ENCODE measurements at places on chromosomes 7 and 10.

DNA sequence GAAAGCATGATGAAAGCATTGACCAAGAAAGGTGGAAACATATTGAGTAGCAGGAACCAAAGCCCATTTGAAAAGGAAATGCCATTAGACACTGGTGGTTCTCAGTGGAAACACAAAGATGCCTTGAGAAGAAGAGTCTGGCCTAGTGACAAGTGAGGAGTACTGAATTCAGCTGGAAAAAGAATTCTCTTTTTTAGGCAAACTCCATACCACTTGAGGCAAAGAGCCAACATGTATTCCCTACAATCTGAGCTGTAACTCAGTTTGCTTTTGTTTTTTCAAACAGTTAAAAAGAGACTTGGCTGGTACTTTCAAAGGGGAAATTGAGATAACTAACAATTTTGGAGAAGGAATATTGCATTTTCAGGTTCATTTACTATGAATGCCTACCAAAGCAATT lies 624.0 kb downstream of the NRG3 start:
- no peak for DNase-seq

- DNase-seq = no peak
Observed at GRCh38 chr10:97629289-97629688, 4.0 kb downstream of the MORN4 start.

- no peak for DNase-seq
Observed at GRCh38 chr10:50544857-50545429, 78.8 kb downstream of the SGMS1 start.

DNA sequence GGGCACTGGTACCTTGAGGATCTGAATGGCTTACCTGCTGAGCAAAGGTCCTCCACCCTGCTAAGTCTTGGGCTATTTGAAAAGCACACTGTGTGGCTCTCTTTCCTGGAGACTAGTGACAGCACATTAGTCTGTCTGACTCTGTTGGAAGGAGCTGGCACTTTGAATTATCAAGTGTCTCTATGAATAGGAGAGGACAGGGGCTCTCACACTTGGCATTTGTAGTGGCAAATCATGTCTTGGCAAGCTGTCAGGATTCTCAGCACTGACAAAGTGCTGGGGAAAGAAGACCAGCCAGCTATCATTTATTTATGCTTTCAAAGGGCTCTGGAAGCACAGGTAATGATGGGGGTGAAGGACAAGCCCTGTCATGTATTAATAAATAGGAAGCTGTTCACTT lies 62.8 kb downstream of the MTPN start:
- DNase-seq = no peak

DNA sequence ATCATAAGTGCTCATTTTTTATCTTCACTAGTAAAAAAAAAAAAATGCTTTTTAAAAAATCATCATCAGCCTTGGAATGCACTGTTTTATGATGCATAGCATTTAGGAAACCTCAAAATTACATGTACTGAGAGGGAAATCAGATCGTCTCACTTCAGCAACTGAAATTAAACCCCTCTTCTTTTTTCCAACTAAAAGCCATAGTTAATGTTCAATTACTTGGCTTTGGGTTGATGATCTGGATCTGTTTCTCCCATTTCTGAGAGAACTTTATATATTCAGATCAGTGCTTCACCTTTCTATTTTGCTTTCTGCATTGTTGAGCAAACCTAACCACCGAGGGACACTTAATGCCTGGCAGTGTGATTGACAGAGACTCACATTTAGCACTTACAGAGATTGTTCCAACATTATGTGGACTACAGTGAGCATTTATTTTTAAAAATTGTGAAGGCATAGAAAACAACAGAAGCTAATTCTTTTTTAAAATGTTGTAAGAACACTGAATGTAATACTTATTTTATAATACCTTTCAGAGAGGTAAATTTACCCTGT lies 678.4 kb downstream of the PHTF2 start:
- DNase-seq = no peak

GRCh38 chr10:101029520-101030295 lies 1.2 kb downstream of the PDZD7 start:
- no peak for DNase-seq

DNA sequence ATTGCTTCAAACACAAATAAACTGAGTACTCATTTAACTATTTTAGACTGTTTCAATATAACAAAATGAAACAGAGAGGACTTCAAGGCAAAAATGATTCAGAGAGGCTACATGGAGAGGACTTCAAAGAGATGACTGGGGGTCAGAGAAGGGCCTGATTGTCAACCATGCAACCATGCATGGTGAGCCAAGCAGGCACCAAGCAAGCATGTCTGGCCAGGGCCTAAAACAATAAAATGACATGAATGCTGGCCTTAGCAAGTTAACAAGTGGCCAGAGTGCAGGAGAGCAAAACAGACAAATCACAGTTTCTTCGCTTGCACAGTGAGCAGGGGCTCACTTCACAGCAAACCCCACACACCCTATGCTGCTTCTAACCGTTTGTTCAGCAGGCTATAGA lies 356.5 kb upstream of the MTPN start:
- no peak for DNase-seq

- no peak for DNase-seq
Observed at GRCh38 chr7:68269405-68269804, 1272.8 kb downstream of the TYW1 start.

- DNase-seq = no peak
Observed at GRCh38 chr10:13180788-13181187, 19.4 kb downstream of the MCM10 start.

DNA sequence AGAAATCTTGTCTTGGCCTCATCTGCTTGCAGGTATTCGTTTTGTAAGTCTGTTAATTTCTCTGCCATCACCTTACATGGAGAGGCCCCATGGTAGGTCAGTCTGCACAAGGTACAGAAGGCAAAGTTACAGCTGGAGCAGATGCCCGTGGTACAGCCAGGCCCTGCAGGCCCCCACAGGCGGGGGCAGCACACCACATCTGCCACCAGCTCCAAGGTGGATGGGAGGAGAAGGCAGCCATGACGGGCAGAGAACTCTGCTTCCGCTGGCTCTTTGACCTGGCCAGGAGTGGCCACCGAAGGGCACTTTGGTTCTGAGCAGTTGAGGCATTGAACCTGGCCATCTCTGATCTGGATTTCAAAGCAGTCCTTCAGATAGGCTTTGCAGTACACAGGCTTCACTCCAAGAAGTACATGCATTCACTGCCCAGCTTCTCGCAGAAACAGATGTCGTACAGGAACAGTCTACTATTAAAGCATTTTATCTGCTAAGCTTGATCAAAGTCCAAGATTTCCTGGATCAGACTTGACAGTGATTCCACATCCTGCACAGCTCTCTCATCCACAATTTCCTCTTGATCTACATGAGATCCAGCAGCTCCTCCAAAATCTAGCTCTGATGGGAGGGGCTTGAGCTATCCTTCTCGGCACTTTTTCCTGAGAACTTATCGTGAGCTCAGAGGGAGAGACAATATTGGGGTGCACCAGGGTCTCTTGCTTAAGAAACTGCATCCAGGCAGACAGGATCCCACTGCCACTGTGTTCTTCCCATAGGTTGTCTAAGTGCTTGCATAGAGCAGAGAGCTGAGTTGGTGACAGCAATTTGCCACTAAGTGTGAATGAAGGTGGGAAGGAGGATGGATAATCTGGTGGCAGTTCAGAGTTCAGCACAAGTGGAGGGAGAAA lies 120.7 kb downstream of the TRRAP start:
- no peak for DNase-seq

DNA sequence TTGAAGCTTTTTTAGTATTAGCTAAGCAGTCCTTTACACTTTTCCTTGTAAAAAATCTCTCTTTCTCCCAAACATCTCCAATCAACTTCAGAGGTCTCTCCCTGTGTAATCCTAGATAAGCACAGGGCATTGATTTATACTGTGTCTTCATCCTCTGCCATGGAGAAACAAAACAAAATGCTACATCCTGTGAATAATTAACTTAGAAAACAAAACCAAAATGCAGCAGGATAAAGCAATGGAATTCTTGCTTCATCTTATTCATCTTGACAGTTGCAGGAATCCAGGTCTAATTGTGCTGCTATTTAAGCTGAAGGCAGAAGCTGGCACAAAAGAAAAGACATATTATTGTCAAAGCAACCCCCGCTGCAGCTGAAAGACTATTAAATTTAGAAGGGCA lies 641.5 kb upstream of the SORCS1 start:
- no peak for DNase-seq

DNA sequence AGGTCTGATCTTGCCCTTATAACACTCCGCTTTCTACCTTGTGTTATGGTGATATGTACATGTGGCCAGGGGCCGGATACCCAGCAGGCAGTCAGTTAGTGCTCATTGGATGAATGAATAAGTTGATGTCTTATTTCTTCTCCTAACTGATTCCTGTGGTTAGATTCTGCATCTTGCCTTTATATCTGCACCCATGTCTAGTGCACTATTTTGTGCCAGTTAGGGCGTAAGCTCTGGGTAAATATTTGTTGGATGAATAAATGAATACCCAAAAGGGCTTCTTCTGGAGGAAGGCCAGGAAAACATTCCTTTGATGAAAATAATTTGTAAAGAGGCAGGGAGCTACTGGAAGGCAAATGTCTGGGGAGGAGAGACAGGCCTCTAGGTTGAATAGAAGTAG lies 148.2 kb downstream of the CHN2 start:
- no peak for DNase-seq

GRCh38 chr10:96188916-96189315 lies 58.8 kb downstream of the ZNF518A start:
- no peak for DNase-seq

DNA sequence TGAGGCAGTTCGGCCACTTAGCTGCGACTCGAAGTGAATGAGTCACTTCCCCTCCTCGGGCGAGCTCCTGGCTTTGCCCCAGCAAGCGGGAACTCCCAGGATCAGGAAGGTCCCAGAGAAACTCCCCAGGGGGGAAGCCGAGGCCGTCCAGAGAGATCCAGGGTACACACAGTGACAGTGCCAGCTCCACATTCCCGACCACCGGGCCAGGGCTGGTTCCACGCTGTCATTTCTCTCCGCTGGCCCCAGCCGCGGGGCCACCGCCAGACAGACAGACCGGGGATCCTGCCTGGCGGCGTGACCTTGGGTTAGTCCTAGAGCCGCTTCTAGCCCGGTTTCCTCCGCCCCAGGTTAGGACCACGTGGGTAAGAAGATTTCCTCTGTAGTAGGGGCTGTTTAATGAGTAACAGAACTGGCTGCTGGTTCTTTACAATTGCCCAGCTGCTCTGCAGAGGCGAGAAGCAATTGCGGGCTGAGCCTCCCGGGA lies 463 bp upstream of the UPP1 start:
- no peak for DNase-seq

DNA sequence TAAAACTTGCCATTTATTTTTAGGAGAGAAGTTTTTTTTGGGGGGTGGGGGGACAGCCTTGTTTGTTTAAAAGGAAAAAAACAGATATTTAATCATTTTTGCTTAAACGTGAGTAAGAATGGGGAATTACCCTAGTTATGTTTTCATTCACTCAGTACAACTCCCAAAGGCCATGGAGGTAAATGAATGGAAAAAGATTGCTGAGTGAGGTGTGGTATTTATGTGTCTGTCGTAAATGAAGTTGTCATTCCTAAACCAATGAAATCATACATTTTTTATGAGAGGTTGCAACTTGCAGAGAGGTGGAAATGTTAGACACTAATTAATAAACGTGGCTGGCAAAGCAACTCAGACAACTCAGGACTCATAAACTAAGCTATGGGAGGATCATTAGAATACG lies 218.1 kb downstream of the CELF2 start:
- DNase-seq = no peak

DNA sequence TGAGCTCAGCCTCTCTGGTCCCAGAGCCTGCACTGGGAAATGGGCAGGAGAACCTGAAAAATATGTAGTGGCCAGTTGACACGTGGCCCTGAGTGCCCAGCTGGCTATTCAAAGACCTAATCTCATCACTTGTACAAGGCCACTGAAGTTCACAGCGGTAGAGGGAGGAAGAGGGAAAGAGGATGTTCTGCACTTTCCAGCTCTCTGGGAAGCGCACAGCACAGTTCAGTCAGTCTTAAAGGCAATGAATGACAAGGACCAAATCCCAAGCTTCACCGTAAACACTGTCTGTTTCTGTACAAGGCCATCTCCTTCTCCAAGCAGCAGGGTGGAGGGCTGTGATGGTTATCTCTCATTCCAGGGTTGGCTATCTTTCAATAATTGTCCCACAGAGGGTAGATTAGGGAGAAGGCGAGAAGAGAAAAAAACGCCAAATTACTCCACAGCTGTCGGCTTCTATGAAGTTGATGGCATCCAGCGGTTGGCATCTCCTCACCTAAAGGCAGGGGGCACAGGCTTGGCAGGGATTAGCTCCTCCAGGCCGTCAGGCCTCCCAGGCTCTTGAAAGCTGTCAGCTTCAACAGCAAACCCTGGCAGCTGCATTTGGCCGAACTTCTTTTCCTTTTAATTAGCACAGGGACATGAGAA lies 10.6 kb downstream of the SFMBT2 start:
- DNase-seq = no peak

DNA sequence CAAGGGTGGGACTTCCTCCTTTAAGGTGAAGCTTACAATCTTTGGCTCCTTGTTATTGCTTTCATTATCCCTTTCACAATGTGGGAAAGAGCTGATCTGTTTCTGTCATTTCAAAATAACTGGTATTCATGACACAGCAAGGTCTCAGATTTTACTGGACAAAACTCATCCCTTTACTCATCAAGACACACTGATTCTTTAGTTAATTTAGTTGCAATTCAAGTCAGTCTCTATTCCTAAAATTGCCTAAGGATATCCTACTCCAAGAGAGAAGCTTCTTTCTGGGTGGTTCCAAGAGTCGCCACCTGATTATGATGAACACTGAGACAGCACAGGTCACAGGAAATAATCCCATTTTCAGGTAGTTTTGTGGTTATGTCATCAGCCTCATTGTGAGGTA lies 5.8 kb upstream of the PNLIPRP3 start:
- DNase-seq = no peak

GRCh38 chr10:12160664-12161063 lies 31.2 kb downstream of the SEC61A2 start:
- no peak for DNase-seq

GRCh38 chr7:100471021-100471420 lies 7.0 kb upstream of the SPACDR start:
- DNase-seq = no peak

All from stimulated activated CD8-positive, alpha-beta memory T cell treated with anti-CD3 and anti-CD28 coated beads, Interleukin-15, amount 100 ng/mL, for 1 hour (primary cell).